ENCODE measurements at places on chromosomes 12 and 14. TPM values are rescaled to one million over a fixed set of nuclear protein-coding genes. Genes with fewer than 3 reads are reported as not detected.

NUDT14 gene
- 10.7 TPM for total RNA-seq

CLEC4A gene
- 0.28 TPM for total RNA-seq

RNASE3 gene
- not detected for total RNA-seq

MMP19 gene
- 5.9 TPM for total RNA-seq

STAC3 gene
- total RNA-seq: 0.14 TPM

GNB3 gene
- total RNA-seq: 0.92 TPM

ADAM20 gene
- total RNA-seq: 1.3 TPM

C12orf75 gene
- total RNA-seq: 41.2 TPM

CCDC184 gene
- total RNA-seq: 0.43 TPM

PTGER2 gene
- total RNA-seq: 6.6 TPM

KRT76 gene
- not detected for total RNA-seq

ANG gene
- total RNA-seq: 5.1 TPM

SYNJ2BP gene
- total RNA-seq: 12.9 TPM

KIF5A gene
- 0.09 TPM for total RNA-seq

CCDC196 gene
- not detected for total RNA-seq

SCNN1A gene
- 0.37 TPM for total RNA-seq

FAM90A1 gene
- under 0.01 TPM for total RNA-seq

CMTM5 gene
- total RNA-seq: 0.14 TPM

PPP1R3E gene
- total RNA-seq: 2.6 TPM

PGF gene
- 3.5 TPM for total RNA-seq

ART4 gene
- under 0.01 TPM for total RNA-seq

SLCO1A2 gene
- total RNA-seq: not detected

AGAP2 gene
- total RNA-seq: 0.14 TPM

RPS6KL1 gene
- total RNA-seq: 0.46 TPM

MED13L gene
- 58.5 TPM for total RNA-seq

MORN3 gene
- 0.65 TPM for total RNA-seq

DLK1 gene
- total RNA-seq: not detected

NANOG gene
- not detected for total RNA-seq

CARMIL3 gene
- total RNA-seq: under 0.01 TPM

TGM1 gene
- total RNA-seq: 1.6 TPM

ITGA7 gene
- total RNA-seq: 1.8 TPM

TOMM20L gene
- total RNA-seq: not detected

INHBC gene
- total RNA-seq: not detected

SERPINA1 gene
- total RNA-seq: not detected

BDKRB2 gene
- total RNA-seq: 38.6 TPM

PCNX1 gene
- 54.2 TPM for total RNA-seq

FAM216A gene
- 14.7 TPM for total RNA-seq

RDH12 gene
- total RNA-seq: not detected

Measured in smooth muscle cell of bladder (primary cell).